ENCODE measurements at places on chromosomes 5 and 9.
A peak's percentile ranks its signal among the peaks of the same experiment; 100 is the strongest.

DNA sequence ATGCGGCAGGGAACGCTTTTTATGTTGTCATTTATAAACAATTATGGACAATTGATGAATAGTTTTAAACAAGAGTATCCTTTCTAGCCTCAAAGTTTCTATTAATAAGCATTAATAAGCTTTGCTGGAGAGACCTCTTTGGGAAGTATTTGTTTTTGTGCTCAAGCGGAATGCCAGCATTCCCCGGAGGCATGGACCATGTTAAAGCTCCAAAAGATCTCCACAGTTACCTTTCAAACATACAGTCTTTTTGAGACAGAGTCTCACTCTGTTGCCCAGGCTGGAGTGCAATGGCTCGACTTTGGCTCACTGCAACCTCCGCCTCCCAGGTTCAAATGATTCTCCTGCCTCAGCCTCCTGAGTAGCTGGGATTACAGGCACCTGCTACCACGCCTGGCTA lies 9.6 kb downstream of the MSANTD3 start:
- no peak for DNase-seq

GRCh38 chr5:106488407-106488806 lies 1182.3 kb downstream of the EFNA5 start:
- no peak for DNase-seq

DNA sequence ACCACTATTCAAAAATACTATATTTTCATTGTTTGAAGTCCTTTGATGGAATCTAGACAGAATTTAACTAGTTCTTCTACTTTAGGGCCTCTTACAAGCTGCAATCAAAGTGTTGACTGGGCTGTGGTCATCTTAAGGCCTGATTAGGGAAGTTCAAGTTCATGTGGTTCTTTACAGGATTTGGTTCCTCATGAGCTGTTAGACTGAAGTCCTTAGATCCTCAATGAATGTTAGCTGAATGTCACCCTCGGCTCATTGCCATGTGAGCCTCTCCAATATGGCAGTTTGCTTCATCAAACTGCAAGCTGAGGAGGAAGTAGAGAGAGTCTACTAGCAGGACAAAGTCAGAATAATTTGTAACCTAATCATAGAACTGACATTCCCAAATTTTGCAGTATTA lies 135.1 kb downstream of the CSNK1G3 start:
- no peak for DNase-seq

- DNase-seq, result no peak
These were observed 100.9 kb downstream of the SMARCA2 start for GRCh38 chr9:2116073-2116472.

- no peak for DNase-seq
These were observed 67.4 kb upstream of the PTCH1 start for GRCh38 chr9:95584176-95584575.

GRCh38 chr5:52989781-52990527 lies 802 bp downstream of the ITGA2 start:
- peak; percentile 45 for DNase-seq

DNA sequence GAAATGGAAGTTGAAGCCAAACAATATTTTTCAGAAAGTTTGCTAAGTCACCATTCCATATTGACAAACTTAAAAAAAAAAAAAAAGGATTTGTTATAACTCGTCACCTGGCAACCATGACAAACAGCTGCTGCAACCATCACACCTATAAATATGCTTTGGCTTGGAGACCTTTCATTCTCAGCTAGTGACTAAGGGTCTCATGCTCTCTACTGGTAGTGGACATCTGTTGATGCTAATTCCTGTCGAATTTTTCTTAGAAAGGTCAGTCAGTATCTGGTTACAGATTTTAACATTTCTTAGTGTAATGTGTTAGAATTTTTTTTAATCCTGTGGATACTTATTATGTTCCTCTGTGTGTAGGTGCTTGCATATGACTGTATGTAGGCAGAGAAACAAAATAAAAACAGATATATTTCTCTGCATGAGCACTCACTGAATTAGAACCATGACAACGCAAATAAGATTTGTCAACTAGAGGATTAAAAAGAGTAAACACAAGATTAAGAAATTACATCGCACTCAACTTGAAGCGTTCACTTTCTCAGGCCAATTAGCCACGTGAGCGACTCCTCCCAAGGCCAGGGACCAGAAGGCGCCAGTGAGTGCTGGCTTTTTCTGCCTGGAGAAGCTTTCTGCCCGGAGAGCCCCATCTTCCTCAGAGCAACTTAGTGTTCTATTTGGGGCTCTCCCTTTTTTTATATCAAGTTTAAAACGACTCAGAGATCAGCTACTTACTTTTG lies 27.0 kb upstream of the ZNF622 start:
- no peak for DNase-seq

Data from GM20000 (cell line).